ENCODE measurements at places on chromosomes 1 and 21.

GRCh38 chr1:151838222-151839081, 1.2 kb downstream of the C2CD4D start:
- DNase-seq, result no peak

- no peak for DNase-seq
These were observed 53.0 kb downstream of the GPR161 start for GRCh38 chr1:168083456-168084325.

GRCh38 chr21:24302400-24302799, 1304.9 kb downstream of the MRPL39 start:
- no peak for DNase-seq

- peak; percentile 60 for DNase-seq
These were observed 64.3 kb downstream of the CAMSAP2 start for GRCh38 chr1:200802865-200803512.

- DNase-seq, result no peak
These were observed 9.9 kb upstream of the BACE2 start for GRCh38 chr21:41158026-41158425.

All from Caki2 (cell line).